DMS79 (cell line): ENCODE measurements at places on chromosomes 6 and 20.

DNA sequence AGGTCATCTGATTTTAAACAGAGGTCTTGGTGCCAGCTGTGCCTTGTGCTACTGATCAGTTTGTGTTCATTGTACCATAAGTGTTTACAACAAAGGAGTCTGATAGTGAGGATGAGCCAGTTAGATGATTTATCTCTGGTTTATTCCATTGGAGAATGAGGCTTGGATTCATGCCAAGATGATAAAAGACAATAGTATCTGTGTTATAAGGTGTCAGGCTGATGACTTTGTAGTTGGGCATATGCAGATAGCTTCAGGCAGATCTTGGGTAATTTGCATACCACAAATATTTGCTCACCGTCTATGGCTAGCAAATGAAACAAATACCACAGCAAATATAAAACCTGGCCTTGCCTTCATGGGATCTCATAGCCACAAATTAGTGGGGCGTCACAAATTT is 43.3 kb upstream of the PHACTR2 start:
- no peak for DNase-seq

DNA sequence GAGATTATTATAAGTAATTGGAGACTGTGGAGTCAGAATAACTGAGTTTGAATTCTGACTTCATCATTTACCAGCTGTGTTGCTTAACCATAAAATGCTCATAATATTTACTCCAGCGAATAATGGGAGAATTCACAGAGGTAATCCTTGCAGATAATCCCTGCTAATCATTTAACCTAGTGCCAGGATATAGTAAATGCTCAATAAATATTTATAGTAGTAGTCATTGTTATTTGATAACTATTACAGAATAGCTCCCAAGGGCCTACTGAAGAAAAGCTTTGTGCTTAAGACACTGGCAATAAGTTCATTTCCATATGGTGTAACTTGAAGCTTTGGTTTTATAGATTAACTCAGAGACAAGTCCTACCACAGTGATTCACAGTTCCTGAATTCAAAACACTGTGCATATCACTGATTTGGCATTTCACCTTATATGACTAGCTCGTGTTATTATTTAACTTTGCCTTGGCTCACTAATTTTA is 208.8 kb upstream of the PLCB4 start:
- no peak for DNase-seq

DNA sequence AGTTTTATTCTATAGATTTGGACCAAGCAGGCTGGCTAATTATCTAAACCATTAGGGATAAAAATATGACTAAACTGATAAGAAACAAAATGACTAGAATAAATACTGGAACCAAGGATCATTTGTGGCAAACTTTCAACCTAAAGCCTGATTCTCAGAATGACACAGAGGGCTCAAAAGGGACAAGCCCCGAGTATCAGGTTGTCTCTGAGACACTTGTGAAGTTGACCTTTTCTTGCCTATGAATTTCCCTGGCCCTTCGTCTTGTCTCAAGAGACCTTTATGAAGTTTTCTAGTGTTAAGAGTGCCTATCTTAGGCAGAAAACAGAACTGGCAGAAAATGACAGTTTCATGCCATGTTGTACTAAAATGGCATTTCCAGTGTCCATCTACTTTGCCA is 68.3 kb downstream of the IMPG1 start:
- no peak for DNase-seq

GRCh38 chr20:57675773-57676172 is 34.0 kb downstream of the PMEPA1 start:
- no peak for DNase-seq

GRCh38 chr20:34510575-34510974 is 5.6 kb upstream of the DYNLRB1 start:
- no peak for DNase-seq

DNA sequence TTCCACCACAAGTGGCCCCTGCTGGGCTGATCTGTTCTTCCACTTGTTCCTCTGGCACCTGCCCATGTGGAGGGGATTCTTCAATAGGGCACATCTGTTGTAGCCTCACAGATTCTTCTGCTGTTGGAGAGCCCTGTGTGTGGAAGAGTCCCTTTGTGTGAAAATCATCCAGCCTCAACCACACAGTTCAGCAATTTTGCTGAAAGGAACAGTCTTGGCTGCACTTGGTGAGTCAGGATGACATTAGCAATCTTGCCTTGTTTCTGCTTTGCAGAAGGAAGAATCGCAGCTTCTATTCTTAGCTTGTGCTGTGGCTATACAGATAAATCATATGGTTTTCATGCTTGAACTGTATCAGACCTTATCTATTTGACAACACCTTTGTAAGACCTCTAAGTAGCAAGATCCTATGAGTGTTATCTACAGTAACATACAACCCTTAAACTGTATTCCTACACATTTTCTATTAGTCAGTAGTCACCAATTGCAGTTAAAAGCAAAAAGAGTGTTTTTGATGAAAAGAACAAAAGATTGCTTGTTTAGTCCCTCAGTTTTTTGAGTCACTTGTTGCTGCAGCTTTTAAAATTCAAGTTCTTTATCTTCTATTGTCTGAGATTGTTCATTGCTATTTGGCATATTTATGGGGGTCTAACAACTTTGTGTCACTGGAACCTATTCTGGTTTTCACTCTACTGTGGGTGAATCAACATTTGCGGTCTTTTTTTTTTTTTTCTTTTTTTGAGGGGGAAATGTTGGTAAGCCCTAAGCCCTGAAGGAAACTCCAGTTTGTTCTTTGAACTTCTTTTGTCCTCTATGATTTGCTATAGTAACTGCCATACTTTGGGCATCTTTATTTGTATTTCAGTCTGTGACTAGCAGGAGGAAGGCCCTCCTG is 231.6 kb downstream of the TFAP2B start:
- no peak for DNase-seq

GRCh38 chr6:85706272-85706671 is 63.6 kb upstream of the SYNCRIP start:
- no peak for DNase-seq

DNA sequence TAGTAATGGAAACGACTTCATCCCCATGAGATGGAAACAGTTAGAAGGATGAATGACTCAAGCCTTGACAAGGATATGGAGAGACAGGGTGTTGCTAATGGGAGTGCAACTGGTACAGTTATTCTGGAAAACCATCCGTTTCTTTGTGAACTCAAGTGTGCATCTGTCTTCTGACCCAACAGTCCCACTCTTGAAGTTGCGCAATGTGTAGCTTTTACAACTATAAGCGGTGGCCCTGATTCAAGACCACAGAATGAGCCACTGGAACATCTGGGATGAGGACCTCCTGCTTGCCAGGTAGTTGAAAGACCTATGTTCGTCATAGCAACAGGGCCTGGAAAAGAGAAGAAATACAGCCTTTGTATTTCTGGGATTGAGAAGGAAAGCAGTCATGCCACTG is 115.8 kb upstream of the GMDS start:
- DNase-seq, result no peak

GRCh38 chr20:58659841-58660240 is 8.8 kb downstream of the STX16 start:
- DNase-seq, result no peak

DNA sequence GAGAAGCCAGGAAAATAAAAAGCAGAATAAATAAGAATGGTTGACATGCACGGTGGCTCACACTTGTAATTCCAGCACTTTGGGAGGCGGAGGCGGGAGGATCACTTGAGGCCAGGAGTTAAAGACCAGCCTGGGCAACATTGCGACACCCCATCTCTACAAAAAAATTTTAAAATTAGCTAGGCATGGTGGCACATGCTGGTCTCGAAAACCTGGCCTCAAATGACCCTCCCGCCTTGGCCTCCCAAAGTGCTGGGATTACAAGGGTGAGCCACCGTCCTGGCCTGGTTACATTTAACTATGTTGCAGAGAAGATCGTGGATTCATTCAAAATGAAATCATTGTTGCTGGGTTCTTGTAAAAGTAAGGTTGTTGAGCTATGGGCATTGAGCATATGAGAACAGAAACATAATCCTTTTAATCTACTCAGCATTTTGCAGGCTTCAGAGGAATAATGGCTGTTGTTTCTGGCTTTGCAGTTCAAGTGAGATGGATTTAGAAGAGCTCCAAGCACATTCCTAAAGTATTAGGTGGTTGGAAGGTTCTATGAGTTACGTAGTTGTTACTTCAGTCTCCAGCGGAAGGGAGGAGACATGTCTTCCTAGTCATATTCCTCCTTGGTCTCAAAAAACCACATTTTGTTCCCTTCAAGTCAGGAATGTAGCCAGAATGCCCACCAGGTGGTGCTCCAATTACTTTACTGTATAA is 45.6 kb upstream of the RAB23 start:
- no peak for DNase-seq

- DNase-seq, result no peak
Measured at GRCh38 chr20:3059489-3059888, 11.9 kb upstream of the OXT start.

- no peak for DNase-seq
Measured at GRCh38 chr20:6178537-6178936, 55.7 kb upstream of the FERMT1 start.

- DNase-seq, result no peak
Measured at GRCh38 chr20:58051367-58051766, 177.1 kb downstream of the ANKRD60 start.

DNA sequence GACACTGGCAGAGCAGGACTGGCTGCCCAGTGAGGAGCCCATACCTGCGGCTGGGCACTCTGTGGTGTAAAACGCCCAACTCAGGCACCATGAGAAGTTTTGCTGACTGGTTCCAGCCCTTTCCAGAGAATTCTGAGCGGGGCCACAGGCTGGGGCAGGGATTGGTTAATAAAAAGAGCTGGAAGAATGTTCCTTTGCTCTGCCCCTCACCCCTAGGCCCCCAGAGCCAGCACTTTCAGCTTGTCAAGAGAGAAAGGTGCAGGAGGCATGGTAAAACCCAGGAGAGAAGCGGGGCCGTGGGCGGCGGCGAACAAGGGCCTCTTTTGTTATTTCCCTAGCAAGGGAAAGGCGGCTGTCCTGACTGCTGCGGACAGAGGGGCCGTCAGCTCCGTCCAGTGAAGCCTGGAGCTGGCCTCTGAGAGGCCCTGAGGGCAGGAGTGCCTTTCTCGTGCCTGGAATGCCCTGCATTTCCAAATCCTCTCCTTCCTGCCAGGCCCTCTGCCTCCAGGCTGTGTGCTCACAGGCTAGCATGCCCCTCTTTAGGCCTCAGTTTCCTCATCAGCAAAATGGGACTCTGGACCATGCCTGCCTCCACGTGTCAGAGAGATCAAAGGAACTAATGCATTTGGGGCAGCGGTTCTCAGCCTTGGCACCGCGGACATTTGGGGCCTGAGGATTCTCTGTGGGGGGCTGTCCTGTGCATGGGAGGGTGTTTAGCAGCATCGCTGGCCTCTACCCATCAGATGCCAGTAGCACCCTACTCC is 12.9 kb downstream of the SLC13A3 start:
- DNase-seq, result no peak
